ENCODE measurements at places on chromosomes 12 and 14.
A peak's percentile ranks its signal among the peaks of the same experiment; 100 is the strongest.

- no peak for DNase-seq
These were observed 37.1 kb downstream of the CMKLR1 start for GRCh38 chr12:108302016-108302402.

DNA sequence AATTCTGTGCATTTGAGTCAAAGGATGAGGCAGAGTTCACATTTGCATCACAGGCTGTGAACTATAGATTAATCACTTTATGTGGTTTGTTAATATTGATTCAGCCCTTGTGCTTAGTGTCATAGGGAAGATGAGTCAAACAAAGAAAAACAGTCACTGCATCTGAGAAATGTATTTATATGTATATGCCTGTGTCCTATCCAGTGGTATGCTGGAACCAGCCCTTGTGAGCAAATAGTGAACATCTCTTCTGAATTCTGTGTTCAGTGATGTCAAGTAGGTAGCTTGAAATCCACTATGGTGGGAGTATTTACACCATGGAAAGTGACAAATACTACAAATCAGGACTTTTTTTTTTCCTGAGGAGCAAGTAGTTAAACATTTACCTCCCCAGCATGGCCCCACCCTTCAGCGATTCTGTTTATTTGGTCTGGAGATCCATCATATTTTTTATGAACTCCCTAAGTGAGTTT is 128.5 kb downstream of the HMGA2 start:
- no peak for DNase-seq

GRCh38 chr12:59972905-59973304 is 377.1 kb downstream of the SLC16A7 start:
- no peak for DNase-seq

- no peak for DNase-seq
These were observed 24.7 kb upstream of the C14orf180 start for GRCh38 chr14:104554608-104555429.

DNA sequence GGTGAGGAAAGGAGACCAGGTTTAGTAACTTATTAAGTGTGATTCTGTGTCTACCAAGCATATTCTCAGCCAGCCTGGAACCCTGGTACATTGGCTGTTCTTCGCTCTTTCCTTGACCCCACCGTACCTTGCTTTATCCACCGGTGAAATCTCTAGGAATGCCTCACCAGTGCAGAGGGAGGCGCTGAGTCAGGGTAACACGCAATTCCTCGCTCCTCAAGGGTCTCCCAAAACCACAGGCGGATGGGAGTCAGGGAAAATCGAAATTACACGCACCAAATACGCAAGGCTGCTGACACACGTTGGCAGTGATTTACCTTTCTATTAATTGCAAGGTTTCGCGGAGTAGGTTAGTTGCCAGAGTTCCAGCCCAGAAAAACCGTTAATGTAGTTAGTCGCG is 845 bp downstream of the L3HYPDH start:
- peak; percentile 28 for DNase-seq

DNA sequence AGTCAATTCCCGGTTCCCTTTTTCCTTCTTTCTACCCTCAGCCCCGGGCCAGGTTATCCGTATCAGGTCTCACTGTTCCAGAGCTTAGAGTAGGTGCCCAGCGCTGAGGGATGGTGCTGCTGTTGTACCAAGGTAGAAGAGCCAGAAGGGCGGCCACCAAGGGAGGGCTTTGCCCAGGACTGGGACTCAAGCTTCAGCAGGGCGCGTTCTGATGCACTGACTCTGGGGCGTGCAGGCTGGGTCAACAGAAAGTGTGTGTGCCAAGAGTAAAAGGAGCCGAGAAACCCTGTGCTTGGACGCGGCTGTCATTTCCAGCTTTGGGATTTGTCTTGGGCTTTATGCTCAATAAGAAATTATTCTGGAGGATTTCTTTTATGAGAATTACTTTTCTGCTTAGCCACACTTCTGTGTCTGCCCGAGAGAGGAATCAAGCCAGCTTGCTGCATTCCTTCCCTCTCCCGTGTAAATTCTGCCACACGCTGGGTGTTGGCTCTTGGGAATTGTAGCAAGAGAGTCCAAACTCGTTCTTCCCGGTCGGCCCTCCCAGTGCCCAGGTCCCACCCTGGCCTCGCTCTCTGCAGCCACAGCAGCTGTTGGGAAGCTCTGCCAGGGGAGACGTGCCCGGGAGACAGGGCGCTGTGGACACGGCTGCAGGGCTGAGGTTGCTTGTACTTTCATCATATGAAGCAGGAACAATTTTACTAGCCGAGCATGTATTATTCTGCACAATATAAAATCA is 98.0 kb downstream of the FBXL14 start:
- DNase-seq, result no peak

GRCh38 chr12:67649261-67649569 is 670 bp downstream of the DYRK2 start:
- DNase-seq, result no peak

- no peak for DNase-seq
These were observed 26.3 kb downstream of the ETFBKMT start for GRCh38 chr12:31685801-31686200.

GRCh38 chr14:79668951-79669350 is 542.4 kb downstream of the DIO2 start:
- DNase-seq, result no peak

DNA sequence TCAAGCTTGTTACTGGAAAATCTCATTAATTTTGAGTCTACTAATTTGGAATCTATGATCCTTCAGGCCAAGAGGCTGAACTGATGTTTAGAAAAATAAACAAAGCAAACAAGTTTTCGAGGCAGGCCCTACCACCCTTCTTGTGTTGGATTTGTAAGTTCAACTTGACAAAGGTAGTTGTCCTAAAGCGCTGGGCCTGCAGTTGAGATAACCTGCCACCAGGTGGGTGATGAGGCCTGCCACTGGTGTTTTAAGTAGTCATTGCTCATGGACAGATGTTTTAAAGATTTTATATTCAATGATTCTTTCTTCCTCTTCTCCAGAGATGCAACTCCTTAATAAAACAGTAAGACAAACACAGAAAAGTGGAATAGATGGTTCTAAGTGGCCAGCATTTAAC is 19.4 kb downstream of the ACVRL1 start:
- DNase-seq, result no peak

DNA sequence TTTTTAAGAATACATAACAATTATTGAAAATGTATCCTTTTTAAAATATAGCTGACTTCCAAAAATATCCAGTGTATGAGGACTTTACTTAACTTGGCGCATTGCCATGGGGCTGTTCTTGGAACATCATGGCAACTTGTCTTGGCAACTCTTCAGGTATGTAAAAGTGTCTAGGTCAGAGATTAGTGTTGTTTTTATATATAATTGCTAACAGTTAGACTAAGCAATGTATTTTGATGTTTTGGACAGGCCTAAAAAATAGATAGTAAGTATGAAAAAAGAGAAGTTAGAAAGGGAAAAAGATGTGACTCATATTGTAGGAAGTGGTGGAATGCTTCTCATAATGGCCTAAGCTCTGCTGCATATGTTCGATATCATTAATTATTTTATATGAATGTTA is 70.9 kb downstream of the MON2 start:
- peak; percentile 45 for DNase-seq

DNA sequence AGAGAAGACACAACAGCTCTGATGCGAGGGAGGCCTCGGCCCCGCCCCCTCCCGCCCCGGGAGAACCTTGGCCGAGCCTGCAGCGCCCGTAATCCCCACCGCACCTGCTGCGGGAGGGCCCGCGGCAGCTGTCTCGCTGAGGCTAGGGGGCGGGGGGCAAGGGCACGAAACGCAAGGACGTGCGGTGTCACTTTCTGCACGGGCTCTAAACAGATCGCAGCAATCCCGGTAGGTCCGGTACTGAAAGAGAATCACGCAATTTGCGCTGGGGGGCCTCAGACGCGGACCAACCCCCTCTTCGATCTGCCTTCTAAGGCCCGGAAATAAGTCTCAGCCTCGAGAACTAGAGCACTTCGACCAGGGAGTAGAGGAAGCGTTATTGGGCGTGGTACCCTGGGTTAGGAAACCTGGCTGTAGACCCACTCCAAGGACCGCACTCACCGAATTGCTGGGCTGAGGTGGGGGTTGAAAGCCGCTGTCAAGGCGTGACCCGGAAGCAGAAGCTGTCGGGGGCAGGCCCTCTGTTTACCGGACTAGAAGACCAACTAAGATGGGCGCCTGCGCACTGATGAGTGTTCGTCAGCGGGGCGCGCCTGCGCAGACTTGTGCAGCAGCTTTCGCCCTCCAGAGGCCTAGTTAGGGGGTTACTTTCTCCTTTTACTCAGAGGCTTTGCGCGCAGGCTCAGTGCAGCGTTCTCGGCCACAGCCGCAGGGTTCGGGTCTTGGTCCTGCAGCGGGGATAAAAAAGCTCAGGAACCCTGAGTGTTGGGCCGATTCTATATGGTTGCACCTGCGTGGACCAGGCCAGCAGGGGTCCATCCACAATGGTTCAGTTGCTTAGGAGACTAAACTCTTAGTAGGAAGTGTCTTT is at the start of gene ASB8:
ASB8 (minus strand) TSS at position 498 of the 871 bp plus-strand sequence. CDS start 4,019 bp downstream, outside the sequence.
- peak; percentile 95 for DNase-seq

DNA sequence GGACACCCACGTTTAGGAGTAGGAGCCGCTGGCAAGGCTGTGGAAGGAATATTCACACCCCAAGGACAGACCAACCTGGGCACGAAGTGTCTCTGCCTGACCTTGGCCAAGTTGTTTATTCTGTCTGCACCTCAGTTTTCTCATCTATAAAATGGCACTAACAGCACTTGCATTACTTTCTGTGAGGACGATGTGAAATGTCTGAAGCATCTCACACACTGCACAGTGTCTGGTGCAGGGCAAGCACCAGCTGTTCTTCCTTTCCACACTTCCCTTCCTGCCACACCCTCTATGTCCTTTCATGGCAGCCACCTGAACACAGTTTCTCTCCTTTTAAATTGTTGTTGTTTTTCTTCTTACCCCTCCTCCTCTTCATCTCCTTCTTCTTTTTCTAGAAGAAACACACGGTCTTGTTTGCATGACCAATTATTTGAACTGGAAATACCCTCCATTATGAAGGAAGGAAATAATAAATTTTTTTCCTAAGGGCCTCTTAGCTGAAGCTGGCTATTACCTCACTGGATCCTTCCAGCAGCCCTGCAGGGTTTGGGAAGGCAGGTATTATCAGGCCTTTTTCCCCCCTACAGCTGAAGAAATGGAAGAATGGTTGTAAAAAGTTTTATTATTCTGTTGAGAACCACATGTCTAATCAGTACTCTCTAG is 42.9 kb upstream of the ATP23 start:
- no peak for DNase-seq

DNA sequence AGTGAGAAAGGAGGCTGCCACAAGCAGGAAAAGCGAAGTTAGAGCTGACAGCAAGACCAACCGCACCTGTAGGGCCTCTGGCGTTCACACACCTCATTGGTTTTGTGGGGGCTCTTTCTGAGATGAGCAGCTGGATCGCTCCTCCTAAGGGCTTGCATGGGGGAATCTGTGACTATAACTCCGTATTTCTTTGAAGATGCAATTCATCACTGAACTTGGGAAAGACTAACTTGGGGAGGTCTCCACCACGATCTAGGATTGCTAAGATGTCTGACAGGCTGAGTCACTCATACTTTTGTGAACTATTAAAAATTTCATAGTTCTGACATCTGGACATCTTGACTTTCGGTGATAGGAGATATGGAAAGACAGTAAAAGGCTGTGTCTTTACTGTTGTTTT is 173.6 kb downstream of the ETV6 start:
- DNase-seq, result no peak
